ENCODE measurements at places on chromosomes 11 and 22.

- no peak for DNase-seq
Measured at GRCh38 chr22:22037740-22038139, 55.2 kb upstream of the TOP3B start.

DNA sequence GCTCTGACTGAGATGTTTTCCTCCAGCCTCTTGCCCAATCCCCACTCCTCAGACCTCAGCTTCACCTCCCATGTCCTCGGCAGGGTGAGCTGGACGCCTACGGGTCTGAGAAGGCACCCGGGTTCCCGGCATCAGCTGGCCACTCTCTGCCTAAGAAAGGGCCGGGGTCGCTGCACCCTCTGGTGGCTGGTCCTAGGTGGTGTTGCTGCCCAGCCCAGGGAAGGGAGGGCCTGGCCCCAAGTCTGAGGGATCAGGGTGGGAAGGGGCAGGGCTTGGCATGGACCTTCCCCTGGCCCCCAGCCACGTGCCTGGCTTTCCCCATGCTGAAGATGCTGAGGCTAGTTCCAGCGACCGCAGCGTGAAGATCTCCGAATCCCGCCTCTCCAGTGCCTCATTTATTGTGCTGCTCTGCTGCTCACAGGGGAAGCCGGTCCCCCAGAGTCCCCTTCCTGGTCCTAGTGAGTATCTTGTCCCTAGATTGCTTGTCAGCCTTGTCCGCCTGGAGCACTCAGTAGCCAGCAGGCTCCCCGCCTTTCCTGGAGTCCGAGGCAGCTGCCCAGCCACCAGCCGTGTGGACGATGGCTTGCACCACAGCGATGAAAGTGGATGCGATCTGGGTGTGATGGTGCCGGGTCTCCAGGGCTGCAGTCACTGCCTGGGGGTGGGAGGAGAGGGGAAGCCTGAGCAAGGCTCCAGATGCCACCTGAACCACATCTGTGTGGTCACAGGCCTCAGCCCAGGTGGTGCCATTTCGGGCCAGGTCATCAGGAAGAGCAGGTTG is 2.9 kb upstream of the GGT5 start:
- peak; percentile 43 for DNase-seq

- DNase-seq = no peak
Measured at GRCh38 chr11:11170352-11171084, 182.5 kb downstream of the CSNK2A3 start.

DNA sequence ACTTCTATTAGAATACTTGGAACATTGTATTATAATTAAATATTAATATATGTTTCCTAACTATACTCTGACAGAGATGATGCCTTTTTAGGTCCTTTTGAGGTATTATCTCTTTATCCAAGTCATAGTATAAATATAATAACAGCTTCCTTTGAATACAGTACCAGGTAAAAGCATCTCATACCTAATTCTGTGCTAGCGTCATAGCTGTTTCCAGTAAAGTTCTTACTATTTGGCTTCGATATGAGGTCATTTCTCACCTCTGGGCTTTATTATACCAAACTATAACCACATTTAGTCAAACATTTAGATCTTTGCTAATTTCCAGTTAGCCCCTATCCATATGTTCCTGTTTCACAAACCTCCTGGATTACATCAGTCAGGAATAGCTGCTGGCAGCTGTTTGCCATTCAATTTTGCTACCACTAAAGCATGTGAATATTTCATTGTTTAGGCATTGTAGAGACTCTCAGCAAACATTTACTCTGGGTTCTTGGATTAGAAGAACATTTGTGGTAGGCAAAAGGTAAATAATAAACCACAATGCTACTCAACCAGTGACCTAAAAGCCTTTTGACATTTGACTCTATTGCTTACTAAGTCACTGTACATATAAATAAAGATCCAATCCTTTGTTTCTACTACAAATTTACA is 255.1 kb downstream of the TTC28 start:
- no peak for DNase-seq

DNA sequence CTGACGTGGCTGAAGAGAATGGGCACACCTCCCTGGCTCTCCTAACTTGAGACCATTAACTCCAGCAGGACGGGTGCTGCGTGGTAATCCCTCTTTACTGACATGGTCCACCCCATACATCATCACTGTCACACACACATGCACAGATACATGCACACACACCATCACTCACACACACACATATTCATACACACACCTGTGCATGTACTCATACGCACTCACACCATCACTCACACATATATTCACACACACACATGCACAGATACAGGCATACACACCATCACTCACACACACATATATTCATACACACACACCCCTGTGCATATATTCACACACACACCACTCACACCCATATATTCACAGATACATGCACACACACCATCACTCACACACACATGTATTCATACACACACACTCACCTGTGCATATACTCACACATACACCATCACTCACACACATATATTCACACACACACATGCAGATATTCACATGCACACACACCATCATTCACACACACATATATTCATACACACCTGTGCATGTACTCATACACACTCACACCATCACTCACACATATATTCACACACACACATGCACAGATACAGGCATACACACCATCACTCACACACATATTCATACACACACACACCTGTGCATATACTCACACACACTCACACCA is 74.8 kb downstream of the EFCAB6 start:
- DNase-seq = no peak

Data from RCC 7860 (cell line).